ENCODE measurements at places on chromosomes 3 and 15. TPM values are rescaled to one million over a fixed set of nuclear protein-coding genes. Genes with fewer than 3 reads are reported as not detected.

The ICE2 gene
- total RNA-seq = 23.2 TPM

DNA sequence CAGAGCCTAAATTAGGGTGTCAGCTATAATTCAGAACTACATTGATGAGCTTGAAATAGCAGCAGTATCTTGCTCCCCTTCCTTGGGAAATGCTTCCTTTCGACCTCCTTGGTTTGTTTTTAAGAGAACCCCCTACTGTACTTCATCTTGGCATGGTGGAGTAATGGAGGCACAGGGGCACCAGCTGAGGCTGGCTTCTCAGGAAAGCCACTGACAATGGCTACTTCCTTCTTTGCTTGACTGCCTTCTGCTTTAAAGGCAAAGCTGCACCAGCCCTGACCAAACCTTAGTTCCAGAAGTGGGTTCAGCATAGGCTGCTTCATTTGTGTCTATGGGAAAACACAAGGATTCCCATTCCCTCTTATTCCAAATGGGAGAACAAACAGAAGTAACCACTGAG lies 1.5 kb upstream of the FBXL22 start:
- peak overlapping the region; percentile 84 for H3K27ac ChIP-seq
- H3K4me1 ChIP-seq = peaks cover 55% of the 10 kb centered on the region
- H3K36me3 ChIP-seq = peaks cover 36% of the 10 kb centered on the region
- H3K4me3 ChIP-seq = no peak overlapping the region
- DNase-seq = no peak
- H3K27me3 ChIP-seq = no peaks in the 10 kb centered on the region

The XIRP1 gene
- total RNA-seq = not detected

DNA sequence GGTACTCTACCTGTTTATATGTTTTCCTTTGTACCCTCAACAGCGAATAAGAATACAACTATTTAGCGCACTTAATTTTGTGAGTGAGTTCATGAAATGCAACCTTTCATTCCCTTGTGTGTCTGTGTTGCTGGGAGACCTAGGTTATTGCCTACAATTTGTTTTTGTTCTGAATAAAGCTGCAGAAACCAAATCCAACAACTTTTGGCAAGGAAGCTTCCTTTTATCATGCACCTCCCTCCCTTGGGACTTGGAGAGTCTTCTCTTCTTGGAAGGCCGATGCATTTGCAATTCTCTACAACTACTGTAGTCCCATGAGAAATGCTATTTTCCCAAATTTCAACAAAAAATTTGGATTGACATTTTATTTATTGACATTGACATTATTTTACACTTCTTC lies 1002.4 kb upstream of the CADM2 start:
- H3K4me1 ChIP-seq = no peaks in the 10 kb centered on the region
- H3K27ac ChIP-seq = no peak overlapping the region
- H3K36me3 ChIP-seq = no peaks in the 10 kb centered on the region
- no peak overlapping the region for H3K4me3 ChIP-seq
- DNase-seq = no peak

GRCh38 chr3:48503401-48504050 lies 448 bp downstream of the SHISA5 start:
- peak overlapping the region; percentile 90 for H3K27ac ChIP-seq
- peaks cover 54% of the 10 kb centered on the region for H3K4me1 ChIP-seq
- peak overlapping the region; percentile 82 for H3K4me3 ChIP-seq
- H3K27me3 ChIP-seq = no peaks in the 10 kb centered on the region
- no peak for DNase-seq

DNA sequence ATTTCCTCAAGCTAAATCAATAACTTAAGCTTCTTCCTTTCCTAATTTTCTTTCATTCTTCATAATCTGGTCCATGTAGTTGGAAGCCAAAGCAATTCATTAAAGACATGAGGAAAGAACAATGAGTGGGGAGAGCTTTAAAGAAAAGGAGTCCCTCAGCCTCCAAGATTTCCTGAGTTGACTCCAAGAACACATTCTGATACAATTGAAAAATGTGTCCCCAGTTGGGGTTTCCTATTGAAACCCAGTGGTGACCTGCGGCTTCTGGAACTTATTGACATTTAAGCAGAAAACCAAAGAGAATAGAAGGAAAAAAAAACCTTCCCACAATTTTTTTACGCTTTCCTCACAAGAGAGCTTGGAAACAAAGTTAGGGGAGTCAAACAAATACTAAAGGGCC lies 37.0 kb downstream of the ATP8B4 start:
- no peaks in the 10 kb centered on the region for H3K36me3 ChIP-seq
- H3K27ac ChIP-seq = no peak overlapping the region
- no peak overlapping the region for H3K4me3 ChIP-seq
- no peaks in the 10 kb centered on the region for H3K27me3 ChIP-seq

The CLDN16 gene
- 2.5 TPM for total RNA-seq

The GOLGA6A gene
- 3.9 TPM for total RNA-seq

GRCh38 chr15:68833700-68834331 lies 13.1 kb upstream of the ANP32A start:
- H3K4me1 ChIP-seq = no peaks in the 10 kb centered on the region
- DNase-seq = no peak
- no peaks in the 10 kb centered on the region for H3K36me3 ChIP-seq
- H3K27ac ChIP-seq = no peak overlapping the region
- no peak overlapping the region for H3K4me3 ChIP-seq
- peaks cover 41% of the 10 kb centered on the region for H3K27me3 ChIP-seq

DNA sequence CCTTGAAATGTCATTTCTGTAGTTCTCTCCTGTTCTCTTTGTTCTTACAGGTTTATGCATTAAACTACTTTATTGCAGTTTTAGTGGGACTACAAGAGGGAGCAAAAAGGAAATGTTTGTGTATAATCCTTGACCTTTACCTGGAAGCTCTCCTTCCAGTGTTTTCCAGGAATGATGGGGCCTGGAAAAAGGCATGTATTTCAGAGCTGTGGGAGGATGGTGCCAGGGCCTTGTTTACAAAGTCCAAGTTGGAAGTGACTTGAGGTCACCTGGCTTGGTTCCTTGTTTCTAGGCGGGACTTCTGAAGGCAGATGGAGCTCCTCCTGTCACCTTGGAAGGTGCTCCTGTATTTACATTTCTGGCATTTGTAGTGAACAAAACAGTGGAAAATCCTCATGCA lies 15.1 kb downstream of the ACVR2B start:
- no peaks in the 10 kb centered on the region for H3K36me3 ChIP-seq
- H3K4me1 ChIP-seq = no peaks in the 10 kb centered on the region
- H3K27me3 ChIP-seq = no peaks in the 10 kb centered on the region
- no peak overlapping the region for H3K4me3 ChIP-seq
- H3K27ac ChIP-seq = no peak overlapping the region

- H3K27me3 ChIP-seq = no peaks in the 10 kb centered on the region
- no peak for DNase-seq
- H3K4me3 ChIP-seq = no peak overlapping the region
- peak overlapping the region; percentile 38 for H3K27ac ChIP-seq
- H3K36me3 ChIP-seq = no peaks in the 10 kb centered on the region
- peaks cover 19% of the 10 kb centered on the region for H3K4me1 ChIP-seq
These were observed 508.5 kb downstream of the GABRG3 start for GRCh38 chr15:27479296-27480140.
